Activated CD8-positive, alpha-beta memory T cell treated with anti-CD3 and anti-CD28 coated beads for 48 hours (primary cell): ENCODE measurements at places on chromosomes 13 and 19.

DNA sequence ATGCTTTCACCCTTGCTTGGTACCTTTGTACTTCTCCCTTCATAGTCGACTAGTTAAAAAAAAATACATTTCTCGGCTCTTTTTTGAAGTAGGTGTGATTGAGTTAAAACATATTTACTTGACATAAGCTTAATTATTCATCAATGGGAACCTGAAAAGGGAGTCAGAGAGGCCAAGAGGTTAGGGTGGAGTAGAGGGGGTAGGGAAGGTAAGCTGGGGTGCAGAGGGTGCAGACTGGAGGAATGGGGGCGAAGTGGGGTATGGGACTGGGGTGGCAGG lies 701 bp upstream of the HIF3A start:
- DNase-seq, result no peak

DNA sequence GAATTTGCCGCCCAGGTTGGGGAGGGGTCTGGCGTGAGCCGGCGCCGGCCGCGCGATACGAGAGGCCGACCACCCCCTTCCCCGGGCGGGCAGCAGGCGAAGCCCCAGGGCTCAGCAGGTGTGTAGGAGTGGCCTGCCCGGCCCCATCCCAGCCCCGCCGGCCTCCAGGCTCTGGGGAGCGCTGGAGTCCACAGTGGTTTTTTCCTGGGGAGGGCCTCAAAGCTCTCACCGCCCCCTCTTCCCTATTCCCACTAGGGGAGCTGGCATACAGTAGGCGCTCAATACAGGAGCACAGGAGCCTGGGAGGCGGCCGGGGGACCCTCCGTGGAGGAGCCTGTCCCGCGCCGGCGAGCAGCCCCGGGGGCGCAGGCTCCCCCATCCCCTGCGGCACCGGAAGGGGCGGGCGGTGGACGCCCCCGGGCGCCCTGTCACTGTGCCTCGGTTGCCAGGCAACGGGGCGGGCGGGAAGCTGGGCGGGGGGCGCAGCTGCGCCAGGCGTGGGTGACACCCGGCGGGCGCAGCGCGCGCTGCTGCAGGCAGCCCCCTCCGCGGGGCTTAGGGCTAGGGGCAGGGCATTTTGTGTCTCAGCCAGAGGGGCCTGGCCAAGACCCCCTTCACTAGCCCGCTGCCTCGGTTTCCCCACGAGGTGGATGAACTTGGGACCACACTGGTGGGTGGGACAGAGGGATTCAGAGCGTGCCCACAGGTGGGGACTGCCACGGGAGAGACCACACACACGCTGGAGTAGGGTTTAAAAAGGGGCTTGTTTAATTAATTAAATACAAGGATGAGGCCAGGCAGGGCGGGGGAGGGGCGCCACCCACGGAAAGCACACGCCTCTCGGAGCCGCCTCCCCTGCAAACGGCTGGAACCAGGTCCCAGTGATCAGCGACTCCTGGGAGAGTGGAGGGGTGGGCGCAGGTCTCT lies 3.6 kb upstream of the REXO1 start:
- no peak for DNase-seq

GRCh38 chr19:2865334-2866100 lies 1.6 kb upstream of the ZNF556 start:
- no peak for DNase-seq

DNA sequence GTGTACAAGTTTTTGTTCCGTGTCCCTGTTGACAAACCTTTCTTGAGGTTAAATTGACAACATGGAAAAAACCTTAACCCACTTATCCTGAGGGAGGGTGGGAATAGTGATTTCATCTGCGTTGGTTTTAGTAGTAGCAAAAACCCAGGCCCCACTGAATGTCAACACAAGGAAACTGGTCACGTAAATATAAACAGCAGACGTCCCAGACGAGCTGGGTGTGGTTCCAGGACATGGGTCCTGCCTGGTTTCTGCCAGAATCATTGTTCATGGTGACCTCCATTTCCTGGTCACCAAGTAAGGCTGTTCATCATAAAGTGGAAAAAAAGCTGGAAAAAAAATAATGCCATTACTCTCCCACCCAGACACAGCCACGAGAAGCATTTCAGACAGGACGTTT lies 16.9 kb upstream of the F2RL3 start:
- DNase-seq, result no peak

GRCh38 chr13:25725104-25725503 lies 326.7 kb downstream of the SHISA2 start:
- DNase-seq, result no peak
